Left cardiac atrium (tissue), 4 donors: ENCODE measurements at places on chromosomes 1 and 21.
A peak's percentile ranks its signal among the peaks of the same experiment; 100 is the strongest.

DNA sequence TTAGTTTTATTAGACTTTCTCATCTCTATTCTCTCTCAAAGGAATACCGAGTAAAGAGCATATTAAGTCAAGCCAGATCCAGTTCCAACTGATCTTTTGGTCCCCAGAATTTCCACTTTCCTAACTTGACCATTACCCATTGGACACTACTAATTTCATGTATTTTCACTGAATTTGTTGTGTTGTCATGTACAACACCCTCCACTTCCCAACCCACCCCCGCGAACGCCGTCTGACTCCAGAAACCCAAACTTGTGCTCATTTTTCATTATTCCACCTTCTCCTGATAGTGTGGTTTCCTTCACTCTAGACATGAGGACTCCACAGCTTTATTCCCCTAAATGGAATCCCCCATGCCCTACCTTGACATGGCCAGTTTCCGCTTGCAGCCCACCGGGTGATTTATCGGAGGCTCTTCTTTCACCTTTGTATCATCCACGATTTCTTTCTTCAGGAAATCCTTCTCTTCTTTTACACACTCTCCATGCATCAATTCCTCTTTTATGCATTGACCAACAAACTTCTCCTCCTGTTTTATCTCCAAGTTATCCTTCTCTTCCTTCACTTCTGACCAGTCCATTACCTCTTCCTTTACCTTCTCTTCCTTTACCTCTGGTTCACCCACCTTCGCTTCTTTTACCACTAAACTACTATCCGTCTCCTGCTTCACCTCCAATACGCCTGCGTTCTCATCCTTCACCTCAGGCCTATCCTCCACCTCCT is 805 bp downstream of the ZNHIT6 start:
- DNase-seq = no peak

DNA sequence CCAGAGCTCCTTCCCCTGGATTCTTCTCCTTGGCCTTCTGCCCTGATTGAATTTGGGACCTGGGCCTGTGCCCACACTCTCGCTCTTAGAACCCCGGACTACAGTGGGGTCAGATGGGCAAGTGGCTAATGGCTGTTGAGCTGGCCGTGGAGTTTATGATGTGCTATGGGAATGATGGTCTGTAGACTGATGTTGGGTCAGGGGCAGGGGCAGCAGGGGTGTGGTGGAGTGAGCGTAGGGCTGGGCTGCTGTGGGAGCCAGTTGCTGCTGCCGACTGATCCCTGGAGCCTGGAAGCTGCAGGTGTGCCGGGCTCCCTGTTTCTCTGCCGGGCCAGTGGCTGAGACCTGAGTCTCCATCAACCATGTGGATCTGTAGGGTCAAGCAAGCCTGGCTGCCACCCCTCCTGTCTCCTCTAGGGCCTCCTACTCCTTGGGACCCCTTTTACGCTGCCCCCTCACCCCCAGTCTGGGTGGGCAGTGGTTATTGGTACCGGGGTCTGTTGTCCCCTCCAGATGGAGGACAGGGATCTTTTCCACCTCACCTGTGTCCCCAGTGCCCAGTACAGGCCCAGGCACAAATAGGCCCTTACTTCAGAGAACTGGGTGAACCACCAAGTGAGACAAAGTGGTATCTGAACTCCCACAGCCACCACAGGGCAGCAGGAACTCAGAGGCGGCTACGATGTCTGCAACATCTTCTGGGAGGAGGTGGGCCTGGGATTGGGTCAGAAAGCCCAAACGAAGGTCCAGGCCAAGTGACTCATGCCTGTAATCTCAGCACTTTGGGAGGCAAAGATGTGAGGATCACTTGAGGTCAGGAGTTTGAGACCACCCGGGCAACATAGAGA is 5.1 kb downstream of the PODN start:
- DNase-seq = peak; percentile 26

DNA sequence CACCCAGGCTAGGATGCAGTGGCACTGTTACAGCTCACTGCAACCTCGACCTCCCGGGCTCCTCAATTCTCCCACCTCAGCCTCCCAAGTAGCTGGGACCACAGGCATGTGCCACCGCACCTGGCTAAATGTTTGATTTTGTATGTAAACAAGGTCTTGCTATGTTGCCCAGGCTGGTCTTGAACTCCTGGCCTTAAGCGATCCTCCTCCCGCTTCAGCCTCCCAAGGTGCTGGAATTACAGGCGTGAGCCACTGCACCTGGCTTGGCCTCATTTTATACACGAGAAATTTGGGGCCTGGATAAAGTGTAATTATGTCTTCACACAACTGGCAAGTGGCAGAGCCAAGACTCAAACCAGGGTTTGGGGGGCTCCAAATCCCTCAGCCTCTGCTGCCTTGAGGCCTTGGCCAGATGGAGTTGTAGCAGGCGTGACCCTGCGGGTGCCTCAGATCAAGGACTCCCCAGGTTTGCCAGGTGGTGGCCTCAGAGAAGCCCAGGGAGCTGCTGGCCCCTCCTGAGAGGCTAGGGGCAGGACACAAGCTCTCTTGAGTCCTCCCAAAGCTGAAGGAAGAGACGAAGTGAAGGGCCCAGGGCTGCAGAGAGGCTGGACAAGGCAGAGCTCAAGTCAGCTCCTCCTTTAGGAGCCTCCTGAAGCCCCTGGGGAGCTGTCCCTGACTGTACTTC is 61.7 kb downstream of the MDM4 start:
- no peak for DNase-seq

DNA sequence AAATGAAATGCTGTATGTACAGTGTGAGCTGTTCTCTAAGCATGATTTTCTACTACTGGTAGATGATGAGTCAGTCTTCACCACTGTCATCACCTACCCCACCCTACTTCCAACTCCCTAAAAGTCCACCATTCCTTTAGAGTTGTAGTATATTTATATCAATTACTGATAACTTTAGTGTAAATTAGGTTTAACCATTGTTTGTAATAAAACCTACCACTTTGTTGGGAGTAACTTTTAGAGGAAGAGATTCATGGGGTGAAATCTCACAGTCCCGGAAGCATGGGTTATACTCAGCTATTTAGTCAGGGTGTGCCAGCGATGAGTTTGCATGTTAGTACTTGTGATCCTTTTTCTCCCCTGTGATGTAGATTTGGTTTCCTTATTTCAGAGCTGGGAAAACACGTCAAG is 17.1 kb downstream of the MORC3 start:
- no peak for DNase-seq

DNA sequence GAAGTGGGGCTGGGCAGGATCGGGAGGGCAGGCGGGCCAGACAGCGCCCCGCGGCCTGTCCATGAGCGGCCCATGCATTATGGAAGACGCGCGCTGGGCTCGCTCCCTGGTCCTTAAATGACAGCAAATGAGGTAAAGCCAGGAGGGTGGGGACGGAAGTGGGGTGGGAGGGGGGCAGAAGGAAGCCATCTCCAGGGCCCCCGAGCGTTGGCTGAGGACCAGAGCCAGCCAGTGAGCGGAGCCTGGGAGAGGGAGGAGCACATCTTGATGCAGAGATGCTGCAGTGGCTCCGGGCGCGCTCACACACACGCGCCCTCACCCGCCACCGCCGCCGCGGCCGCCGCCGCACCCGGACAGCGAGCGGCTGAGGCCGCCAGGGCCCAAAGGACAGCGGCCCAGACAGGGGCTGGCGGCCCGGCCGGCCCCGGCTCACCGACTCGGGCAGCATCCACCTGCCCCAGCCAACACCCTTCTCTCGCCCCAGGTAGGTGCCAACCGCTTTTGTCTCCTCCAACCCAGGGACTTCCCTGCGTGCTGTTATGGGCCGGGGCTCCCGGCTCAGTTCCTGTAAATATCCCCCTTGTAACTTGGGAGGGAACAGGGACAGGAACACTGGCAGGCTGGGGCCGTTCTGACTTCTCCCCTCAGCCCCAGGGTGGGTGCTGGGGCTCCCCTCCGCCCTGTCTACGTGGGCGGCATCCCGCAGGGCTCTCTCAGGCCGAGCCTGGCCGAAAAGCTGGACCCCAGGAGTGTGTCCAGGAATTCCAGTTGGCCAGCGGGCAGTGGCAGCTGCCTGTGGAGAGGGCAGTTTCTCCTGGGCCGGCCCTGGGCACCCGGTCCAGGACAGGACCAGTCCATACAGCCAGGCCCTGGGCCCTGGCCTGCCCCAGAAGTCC is at the start of gene CNTN2:
Gene CNTN2 (plus strand): TSS at position 302 of the 896 bp plus-strand sequence. CDS start 9,974 bp downstream, outside the sequence.
- DNase-seq = no peak

DNA sequence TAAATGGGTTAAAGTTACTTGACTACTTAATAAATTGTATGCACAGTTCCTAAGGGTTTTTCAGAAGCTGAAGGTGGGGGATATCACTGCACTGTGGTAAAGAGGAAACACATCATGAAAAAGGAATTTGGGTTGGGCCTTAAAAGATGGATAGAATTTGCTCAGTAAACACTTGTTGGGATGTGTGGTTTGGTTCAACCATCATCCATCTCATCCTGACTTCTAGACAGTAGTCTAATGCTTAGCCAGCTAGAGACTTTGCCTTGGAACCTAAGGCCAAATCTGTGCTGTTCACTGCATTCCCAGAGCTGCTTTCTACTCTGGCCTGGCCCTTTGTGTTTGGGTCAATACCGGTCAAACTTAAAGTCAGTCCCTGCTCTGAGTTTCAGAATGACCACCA is 30.6 kb downstream of the LY9 start:
- no peak for DNase-seq

DNA sequence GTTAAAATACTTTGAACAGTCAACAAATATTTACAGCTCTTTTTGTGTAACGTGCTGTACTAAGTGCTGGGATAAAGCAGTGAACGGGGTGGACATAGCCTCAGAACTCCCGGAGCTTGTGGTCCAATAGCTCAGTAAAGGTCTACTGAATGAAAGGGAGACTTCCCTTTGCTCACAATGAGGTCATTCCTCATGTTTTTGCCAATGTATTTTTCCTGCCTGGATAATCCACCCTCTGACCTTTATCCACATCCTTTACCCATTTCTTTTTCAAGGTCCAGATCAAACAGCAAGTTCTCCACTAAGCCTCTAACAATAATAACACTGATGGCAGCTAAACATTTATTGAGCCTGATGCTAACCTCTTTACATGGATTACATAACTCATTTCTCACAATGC is 55.9 kb downstream of the LEPR start:
- DNase-seq = no peak

GRCh38 chr1:5312293-5312674 is 657.9 kb downstream of the AJAP1 start:
- DNase-seq = no peak

- DNase-seq = no peak
These were observed 5.4 kb upstream of the TENT5C start for GRCh38 chr1:117600325-117600943.

GRCh38 chr1:82829527-82829926 is 1028.8 kb downstream of the ADGRL2 start:
- DNase-seq = no peak

- peak; percentile 67 for DNase-seq
These were observed 37.0 kb downstream of the CAPN8 start for GRCh38 chr1:223628233-223629125.

DNA sequence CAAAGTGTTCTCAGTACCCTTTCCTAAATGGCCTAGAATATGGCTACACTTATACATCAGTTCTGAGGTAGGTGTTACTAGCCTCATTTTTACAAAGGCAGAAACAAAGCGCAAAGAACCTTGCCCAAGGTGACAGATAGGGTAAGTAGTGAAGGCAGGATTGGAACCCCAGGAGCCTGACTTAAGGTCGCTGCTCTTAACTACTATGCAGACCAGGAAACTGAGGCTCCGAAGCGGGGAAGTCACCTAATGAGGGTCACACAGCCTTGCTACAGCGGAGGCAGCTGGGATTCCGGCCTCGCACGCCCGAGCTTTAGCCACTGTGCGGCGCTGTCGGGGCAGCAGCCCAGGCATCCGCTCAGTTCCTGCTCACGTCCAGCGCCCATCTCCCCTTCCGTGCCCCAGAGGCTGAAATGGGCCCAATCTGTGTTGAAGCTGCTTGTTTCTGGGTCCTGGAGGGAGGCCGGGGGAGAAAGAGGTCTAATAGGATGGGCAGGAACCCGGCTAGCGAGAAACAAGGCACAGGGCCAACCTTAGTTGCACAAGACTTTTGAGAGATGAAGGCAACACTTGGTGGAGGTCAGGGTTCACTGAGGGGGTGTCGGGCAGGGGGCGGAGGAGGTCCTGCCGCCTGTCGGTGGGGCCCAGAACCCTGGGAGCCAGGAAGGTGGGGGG is 1.4 kb upstream of the FOXD2 start:
- DNase-seq = peak; percentile 71

DNA sequence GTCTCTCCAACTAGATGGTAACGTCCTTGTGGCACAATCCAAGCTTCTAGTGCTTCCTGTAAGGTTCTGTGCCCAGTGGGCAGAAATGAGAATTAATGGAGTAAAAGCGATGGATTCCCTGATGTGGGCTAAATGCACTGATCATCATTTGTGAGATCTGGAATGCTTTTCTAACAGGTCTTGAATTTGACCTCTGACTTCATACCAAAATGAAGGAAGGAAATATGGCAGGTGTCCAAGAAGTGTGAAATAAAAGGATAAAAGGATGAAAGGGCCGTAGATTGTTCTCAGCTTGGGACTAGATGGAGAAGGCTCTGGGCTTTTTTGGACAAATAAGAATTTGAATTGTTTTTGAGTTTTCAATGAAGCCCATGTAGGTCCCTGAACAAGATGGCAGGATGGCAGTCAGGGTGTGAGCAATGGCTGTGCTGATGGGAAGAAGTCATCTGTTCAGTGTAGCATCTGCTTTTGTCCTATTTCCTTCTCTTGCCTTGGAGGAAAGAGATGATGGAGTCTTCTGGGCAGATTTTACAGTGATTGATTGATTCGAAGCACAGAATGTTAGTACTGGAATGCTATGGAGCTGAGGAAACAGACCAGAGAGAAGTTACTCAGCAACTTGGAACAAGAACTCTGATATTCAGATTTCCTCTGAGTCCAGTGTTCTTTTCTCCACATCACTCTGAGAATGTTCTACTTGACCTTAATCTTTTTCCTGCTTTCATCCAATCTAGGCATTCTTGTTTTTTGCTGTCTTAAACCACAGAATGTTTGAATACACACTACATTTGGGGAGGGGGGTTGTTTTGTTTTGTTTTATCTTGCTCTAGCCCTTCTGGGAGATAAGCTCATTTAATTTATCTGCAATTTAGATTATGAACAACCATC is 286.0 kb downstream of the HLX start:
- DNase-seq = no peak

DNA sequence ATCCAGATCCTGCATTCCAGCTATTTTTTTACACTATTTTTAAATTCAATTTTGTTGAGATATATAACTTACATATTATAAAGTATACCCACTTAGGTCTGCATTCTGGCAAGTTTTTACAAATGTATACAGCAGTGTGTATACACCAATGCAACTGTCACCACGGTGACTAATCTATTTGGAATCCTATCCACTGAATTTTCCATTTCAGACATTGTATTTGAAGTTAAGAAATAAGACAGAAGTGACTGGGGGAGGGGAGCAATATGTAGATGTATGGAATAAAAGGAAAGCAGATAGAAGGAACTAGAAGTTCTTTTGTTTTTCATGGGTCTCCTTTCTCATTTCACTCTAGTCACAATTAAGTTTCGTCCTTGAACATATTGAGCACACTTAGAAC is 431.5 kb upstream of the CHRM3 start:
- no peak for DNase-seq
